ENCODE measurements at places on chromosomes 2 and 18. TPM values are rescaled to one million over a fixed set of nuclear protein-coding genes. Genes with fewer than 3 reads are reported as not detected.

The MYCN gene
- total RNA-seq = 25.2 TPM

The RGPD8 gene
- 25.1 TPM for total RNA-seq

The FIGN gene
- total RNA-seq = 12.1 TPM

The CYP27A1 gene
- total RNA-seq = 1.0 TPM

The FIGLA gene
- total RNA-seq = not detected

The GCKR gene
- 0.77 TPM for total RNA-seq

The CNGA3 gene
- 4.6 TPM for total RNA-seq

The TCF23 gene
- 0.16 TPM for total RNA-seq

The ANKRD62 gene
- total RNA-seq = 0.29 TPM

The PCARE gene
- total RNA-seq = 0.59 TPM

The LAMA3 gene
- 4.0 TPM for total RNA-seq

The LRRTM1 gene
- 4.1 TPM for total RNA-seq

The ASXL3 gene
- total RNA-seq = 19.8 TPM

The EVX2 gene
- total RNA-seq = 0.14 TPM

The CYP27C1 gene
- 4.1 TPM for total RNA-seq

The PID1 gene
- 10.9 TPM for total RNA-seq

The BCL2L11 gene
- total RNA-seq = 9.1 TPM

The RNF144A gene
- 8.3 TPM for total RNA-seq

The FAM237A gene
- total RNA-seq = 8.9 TPM

DNA sequence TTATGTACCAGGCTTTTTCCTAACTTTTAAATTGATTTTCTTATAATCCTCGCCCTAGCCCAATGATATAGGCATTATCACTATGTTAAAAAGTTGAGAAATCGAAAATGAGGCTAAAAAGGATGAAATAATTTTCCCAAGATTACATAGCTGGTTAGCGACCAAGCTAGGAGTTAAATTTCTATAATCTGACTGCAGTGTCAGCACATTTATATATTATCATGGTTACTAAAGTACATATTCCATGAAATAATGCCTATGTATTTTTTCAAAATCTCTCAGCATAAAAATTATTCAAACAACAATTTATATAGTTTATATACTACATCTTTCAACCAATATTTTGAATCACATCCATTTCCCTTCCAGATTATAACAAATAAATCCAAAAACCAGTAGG lies 317.3 kb upstream of the TFPI start:
- ATAC-seq = no peak

DNA sequence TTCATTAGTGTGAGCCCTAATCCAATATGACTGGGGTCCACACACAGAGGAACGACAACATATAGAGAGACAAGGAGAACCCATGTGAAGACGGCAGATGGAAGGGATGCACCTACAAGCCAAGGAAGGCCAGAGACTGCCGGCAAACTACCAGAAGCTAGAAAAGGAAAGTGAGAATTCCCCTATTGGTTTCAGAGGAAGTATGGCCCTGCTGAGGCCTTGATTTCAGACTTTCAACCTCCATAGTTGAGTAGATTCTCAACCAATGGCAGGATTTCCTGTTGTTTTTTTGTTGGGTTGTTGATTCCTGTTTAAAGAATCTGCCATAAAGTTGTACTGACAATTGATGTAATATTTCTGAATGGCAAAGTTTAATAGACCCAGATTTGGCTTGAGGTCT lies 241.5 kb downstream of the SATB2 start:
- no peak for ATAC-seq

DNA sequence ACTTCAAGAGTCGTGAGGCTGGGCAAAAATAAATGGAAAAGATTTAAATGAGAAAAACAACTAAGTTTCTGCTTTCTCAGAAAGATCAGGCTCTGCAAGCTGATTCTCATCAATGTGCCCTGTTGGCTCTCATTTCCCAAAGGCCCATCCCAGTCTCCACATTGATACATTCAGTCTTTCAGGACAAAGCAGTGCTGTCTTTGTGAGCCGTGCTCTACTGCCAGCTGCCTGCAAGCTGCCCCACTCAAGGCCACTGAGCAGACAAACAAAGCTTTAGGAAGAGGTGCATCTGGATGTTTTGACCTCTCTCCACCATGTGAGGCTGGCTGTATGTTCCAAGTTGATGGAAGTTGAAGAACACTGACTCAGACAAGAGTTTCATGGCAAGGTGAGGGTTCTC lies 48.8 kb downstream of the FSHR start:
- no peak for ATAC-seq

GRCh38 chr2:196160101-196160500 lies 11.3 kb downstream of the STK17B start:
- ATAC-seq = peak; percentile 34

DNA sequence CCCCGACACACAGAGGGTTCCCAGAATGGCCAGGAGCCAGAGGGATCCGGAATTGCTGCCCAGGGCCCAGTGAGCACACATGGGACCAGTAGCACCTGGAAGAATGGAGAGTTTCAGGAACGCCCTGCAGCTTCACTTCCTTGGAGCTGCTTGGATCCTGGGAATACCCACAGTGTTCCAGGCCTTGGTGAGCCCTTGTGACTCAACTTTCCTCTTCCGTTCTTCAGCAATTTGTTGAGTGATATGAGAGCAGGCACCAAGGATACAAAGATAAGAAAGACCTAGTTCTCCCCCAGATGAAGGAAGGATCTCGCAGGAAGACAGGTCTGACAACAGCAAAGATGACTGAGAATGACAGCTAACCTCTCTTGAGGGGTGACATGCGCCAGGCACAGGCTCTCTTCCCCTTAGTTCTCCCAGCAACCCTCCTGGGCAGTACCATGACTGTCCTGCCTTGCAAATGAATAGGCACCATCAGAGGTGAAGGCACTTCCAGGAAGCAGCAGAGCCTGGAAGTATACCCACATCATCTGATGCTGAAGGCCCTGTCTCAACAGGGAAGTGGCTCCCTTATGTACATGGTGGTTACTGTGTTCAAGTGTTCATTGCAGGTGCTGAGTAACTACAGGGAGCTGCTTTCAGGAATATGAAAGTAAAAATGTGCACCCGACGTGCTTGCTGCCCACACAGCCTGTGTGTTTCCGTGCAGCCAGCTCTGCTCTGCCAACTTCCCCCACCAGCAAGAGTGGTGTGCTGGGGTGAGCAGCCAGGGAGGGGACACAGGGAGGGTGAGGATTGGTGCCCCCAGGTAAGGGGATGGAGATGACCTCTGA lies 116.2 kb downstream of the STPG4 start:
- ATAC-seq = no peak

DNA sequence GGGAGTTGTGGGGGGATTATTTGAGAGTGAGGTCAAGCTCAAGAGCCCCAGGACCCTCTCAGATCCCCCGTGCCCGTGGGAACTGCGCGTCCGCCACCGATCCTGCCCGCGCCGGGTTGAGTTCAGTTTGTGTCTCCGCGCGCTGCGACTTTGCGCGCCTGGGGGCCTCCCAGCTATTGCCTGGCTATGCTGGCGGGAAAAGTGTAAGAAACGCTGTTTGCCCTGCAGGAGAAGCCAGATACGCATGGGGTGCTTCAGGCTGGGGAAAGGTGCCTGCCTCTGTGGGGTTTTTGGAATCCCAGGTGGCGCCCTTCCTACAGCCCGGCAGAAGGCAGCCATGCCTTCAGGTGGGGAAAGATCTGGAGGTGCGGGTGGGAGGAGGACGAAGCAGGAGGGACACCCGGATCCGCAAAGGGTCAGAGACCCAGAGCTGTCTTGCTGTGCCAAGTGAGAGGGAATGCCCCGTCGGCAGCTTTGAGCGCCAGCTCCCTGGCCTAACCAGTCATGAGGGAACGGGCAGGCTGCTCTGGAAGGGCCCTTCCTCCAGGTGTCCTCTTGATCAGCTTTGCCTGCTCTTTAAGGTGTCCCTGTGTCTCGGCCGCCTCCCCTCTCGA lies 22.5 kb downstream of the TEX44 start:
- ATAC-seq = no peak

GRCh38 chr2:53905396-53905795 lies 45.6 kb upstream of the GPR75 start:
- no peak for ATAC-seq

GRCh38 chr2:237361194-237362004 lies 52.6 kb downstream of the COL6A3 start:
- ATAC-seq = no peak

DNA sequence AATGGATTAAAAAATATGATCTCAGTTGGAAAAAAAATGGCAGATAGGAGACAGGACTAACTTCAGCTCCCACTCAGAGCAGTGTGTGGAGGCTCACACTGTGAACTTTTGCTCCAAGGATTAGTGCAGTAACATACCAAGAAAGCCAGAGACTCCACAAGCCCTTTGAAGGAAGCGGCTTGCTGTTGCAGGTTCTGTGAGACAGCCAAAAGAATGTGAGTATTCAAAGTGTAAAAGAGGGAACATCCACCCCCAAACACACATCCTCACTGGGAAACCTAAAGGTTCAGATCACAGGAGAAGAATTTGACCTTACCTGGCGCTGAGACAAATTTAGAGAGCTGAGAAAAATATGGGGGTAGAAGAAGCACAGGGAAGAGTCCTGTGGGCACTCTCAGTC lies 77.5 kb downstream of the FAM171B start:
- ATAC-seq = no peak

DNA sequence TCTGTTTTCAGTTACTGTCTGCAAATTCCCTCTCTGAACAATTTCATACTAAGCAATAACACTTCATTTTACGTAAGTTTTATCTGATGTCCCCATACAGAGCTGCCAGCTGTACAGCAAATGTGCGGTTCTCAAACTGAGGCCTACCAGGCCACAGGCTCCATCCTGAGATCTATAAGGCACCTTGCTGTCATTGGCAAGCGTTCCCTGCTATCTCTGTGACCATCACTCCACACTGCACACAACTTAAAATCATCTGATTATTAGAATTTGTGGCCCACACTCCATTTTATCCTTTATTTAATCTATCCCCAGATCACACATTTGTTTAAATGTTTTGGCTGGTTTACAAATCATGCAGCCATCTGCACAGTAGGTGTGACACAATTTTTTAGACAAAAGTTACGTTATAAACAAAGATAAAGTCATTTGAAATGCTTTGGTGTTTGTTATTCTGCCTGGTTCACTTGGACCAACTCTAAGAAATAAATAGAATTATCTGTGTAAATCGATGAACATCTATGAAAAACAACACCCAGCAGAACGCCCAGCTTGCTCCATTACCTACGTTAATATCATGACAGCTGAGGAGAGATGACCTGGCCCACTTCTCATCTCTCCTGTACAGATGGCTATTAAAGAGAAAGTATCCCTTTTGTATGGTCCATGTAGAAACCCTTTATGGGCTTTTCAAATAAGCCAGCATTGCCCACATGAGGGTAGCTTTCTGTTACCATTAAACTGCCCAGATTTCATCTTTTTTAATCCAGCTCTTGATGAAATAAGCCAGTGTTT lies 162.4 kb downstream of the ZNF521 start:
- ATAC-seq = no peak

- ATAC-seq = no peak
Measured at GRCh38 chr2:157404363-157404762, 39.5 kb downstream of the CYTIP start.

DNA sequence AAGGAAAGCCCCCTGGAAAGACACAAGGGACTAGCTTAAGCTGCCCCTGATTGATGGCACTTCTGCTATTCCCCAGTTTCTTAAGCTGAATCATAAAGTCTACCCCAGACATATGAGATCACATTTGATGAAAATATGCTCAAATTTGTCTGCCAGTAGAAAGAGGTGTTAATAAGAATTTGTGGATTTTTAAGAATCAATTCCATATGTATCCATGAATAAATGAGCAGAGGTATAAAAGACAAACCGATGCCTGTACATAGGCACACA lies 119.9 kb downstream of the CCBE1 start:
- no peak for ATAC-seq

GRCh38 chr2:64652231-64653108 lies 1.2 kb downstream of the SERTAD2 start:
- ATAC-seq = no peak

- peak; percentile 43 for ATAC-seq
Measured at GRCh38 chr2:15561574-15562344, 625 bp upstream of the NBAS start.

- ATAC-seq = no peak
Measured at GRCh38 chr2:36380624-36381481, 25.3 kb downstream of the CRIM1 start.

DNA sequence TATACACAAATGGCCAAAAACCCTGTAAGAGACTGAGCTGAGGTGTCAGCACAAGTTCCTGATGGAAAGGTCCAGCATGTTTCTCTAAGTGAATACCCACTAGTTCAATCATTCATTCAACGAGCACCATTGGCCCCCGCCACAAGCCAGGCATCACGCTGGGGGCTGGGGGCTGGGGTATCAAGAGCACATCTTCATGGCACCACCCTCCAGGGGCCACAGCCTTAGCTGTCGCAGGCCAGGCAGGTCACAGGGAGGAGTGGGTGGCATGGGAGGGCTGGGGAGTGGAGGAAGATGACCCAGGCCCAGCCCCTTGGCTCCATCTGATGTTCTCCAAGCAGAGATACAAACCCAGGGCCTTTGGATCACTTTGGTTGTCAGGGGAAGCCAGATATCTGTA lies 97.9 kb downstream of the ACKR3 start:
- ATAC-seq = no peak

DNA sequence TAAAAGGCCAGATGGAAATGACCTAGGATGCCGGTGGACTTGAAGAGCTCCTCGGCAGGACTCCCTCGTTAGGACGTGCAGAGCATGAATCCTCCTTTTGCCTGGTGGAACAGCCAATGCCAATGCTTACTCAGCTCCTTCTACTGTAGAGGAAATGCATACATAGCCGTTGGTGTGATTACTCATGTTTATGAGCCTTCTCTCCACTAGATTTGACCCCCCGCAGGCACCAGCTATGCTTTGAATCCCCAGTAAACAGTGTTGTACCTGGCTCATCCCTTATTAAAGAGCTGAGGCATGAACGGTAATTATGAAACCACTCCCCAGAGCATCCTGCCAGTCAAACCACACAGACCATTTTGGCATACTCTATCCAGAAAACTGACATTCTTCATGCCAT lies 172.8 kb downstream of the ANTXR1 start:
- ATAC-seq = no peak

DNA sequence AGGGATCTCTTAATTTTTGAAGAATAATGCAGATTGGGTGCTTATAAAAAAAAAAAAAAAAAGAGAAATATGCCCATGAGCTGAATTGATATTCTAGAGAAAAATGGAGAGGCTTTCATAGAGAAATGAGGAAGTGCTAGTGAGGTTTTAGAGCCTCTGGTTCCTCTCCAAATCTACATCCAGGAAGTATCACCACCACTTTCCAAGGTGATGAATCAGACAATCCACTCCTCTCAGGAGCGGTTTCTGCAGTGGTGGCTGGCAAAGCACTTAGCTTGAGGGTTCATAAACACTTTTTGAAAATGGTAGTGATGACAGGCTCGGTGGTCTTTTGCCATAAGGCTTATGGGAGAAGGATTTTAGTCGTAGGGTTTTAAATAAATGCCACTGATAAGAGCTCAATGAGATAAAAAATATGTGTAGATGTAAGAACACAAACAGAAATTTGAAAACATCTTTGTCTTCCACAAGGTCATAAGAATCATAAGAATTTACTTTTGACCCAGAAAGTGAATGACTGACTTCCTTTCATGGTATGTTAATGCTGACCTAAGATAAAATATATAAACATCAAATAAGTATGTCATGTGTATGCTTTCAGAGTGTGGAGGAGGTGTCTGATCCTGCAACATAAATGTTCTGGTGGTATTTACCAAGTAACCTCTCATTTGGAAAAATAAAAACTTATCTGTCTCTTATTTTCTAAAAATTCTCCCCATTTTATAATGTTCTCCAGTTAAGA lies 42.1 kb upstream of the DSG1 start:
- no peak for ATAC-seq

Data from motor neuron (in vitro differentiated cells).